Cortex of kidney (tissue), 1 donor: ENCODE measurements at places on chromosomes 5 and 9.

- no peak for DNase-seq
These were observed 62.7 kb downstream of the HAPLN1 start for GRCh38 chr5:83657807-83658525.

DNA sequence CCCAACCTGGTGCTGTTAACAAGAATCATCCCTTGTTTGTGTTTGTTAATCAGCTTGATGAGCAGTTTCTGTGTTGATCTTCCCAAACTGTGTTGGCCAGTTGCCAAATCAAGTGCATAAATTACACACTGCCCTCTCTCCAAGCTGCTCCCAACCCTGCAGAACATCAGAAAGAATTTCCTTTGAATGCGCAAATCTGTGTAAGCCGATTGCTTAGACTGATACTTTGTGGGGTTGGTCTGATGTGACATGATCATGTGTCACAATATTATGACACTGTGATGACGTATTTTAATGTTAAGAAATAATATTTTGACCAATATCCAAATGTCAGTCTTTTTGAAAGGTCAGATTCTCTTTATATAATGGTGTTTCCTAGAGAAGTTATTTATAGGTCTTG, 766.4 kb upstream of the WWC1 start:
- DNase-seq: no peak

DNA sequence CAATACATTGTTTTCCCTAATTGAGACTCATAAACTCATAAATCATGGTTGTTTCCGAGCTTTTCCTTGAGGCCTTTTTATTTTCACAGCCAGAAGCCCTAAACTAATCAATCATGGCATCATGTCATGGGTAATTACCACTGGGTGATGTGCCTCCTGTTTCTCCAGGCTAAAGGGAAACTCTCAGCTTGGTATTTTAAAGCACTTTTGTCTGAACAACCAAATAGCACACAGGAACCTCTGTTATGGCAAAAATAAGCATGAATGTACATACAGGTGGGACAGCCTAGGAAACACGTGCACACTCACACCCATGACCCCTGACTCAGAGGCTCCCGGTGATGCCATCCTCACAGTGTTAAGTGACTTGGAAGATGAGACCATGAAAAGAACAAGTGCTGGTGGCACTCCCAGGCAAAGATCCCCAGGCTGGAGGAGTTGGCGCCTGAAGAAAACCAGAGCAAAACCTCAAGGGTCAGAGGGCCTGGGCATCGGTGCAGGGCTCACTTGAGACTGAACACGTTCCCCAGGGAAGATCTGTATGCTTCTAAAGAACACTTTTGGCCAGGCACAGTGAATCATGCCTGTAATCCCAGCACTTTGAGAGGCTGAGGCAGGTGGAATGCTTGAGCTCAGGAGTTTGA, 154.3 kb downstream of the ROR2 start:
- no peak for DNase-seq

GRCh38 chr9:133569891-133570690, 35.6 kb downstream of the ADAMTSL2 start:
- no peak for DNase-seq

- no peak for DNase-seq
These were observed 115.7 kb downstream of the UGCG start for GRCh38 chr9:112012026-112012902.

GRCh38 chr9:99405359-99405758, 183.3 kb downstream of the SEC61B start:
- DNase-seq: no peak

DNA sequence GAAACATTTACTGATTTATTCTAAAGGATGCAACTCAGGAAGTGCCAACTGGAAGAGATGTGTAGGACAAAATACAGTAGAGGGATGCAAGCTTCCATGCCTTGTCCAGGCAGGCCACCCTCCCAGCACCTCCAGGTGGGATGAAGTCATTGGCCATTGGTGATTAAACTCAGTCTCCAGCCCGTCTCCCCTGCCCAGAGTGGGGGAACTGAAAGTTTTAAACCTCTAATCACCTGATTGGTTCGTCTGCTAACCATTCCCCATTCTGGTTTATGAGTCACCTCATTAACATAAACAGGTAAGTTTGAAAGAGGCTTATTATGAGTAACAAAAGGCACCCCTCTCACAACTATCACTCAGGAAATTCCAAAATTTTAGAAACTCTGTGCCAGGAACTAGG, 8.1 kb downstream of the TNFAIP8 start:
- DNase-seq: no peak

GRCh38 chr5:91277840-91278239, 105.3 kb downstream of the ARRDC3 start:
- DNase-seq: no peak

GRCh38 chr9:35499701-35500030, 9.8 kb downstream of the RUSC2 start:
- no peak for DNase-seq

DNA sequence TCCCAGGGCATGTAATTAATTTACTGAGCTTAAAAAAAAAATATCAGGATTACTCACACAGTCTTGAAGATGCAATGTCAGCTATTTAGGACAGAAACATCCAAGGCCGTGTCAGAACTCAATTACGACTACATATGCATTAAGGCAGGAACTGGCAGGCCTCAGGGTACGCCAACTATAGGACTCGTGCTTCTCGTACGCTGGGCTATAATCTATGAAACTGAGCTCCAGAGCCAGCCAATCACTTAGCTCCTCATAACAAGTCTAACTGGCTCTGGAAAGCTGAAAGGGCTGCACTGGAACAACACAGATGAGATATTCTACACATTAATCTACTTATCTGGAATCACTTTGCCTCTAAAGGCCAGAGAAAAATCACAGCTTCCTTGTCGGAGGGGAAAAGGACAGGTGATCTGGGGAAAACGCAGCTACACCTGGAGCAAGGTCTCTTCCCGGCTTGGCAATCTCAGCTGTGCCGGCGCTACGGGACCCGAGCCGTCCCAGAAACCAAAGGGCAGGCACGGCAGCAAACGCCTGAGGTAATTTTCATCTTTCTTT, 212.0 kb downstream of the DEPDC1B start:
- DNase-seq: no peak

DNA sequence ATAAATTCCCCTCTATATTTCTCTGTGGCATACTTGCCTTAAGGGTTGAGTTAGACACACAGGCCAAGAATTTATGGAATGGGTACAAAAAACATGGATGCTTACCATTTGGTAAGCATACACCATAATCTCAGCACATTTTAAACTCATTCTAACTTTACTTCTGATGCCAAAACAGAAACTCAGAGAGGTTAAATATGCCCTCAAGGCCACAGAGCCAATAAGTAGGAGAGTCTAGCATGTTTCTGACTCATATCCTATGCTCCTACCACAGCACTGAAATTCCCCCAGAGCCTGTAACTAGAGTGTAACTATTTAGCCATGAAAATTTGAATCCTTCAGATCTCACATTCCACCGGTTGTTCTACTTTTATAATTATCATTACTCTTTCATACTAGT, 559.7 kb downstream of the ACTL7B start:
- no peak for DNase-seq

DNA sequence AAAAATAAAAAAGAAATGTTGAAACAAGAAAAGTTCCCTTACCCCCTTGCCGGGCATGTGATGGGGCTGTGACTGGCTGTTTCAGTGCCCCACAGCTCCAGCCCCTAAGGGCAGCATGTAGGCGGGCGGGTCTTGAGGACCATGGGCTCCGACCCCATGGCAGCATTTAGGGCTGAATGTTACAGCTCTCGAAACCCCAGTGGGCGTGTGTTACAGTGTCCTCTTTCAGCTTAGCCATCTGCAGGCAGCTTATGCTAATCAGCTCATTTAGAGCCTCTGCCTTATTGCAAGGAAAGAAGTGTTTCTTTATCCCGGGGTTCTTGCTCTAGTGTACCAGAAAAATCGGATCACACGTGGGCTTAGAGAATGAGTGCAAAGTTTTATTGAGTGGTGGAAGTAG, 497.4 kb upstream of the CYLC2 start:
- no peak for DNase-seq

- no peak for DNase-seq
These were observed 140.2 kb upstream of the LPAR1 start for GRCh38 chr9:111178331-111179055.

DNA sequence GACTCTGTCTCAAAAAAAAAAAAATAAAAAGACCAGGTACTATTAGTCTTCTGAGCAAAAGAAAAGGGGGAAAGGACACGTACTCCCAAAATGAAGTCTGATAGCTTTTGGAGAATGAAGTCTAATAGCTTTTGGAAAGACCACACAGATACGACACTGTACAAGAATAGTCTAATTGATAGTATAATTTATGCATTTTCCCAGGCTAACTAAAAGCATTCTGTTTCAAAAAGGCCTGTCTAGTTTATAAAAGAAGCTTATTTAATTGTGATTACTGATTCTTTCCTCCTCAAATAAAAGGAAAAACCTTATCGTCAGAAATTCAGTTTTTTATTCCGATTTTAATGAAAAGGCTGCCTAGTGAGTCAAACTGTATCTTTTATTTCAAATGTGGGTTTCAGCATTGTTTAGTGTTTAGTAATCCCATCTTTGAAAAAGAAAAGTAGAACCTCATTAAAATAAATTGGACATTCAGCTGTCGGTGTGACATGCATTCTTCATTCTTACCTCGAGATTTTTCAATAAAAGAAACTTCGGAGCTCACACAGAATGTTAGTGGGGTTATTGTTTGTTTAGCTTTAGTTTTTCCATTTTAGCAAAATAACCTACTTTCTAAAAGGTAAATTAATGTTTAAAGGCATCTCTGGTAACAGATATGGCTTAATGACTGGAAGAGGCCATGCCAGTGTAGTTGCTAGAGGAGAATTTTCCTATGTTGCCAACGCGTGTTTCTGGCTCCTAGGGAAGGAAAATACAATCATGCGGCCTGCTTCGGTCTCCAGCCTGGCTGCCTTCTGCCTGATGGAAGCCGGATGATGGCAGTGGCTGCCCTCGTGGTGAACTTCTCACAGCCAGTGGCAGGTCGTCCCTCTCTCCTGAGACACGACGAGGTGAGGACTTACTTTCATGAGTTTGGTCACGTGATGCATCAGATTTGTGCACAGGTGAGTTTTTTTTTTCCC, 70.0 kb downstream of the NLN start:
- no peak for DNase-seq

DNA sequence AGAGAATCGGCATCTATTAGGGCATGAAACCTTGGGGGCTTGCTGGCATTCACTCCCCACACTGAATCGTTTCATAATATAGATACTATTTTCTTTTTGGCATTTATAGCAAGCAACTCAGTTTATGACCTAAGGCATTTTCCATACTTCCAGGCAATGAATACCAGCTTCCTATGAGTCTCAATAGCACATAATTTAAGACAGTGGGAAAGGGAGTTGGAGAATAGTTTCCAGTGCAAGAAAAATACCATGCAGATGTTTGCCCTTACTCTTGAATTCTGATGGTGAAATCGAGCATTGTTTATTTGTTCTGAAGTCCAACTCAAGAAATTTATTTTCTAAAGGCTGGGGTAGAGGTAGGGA, 175.8 kb upstream of the KLF9 start:
- no peak for DNase-seq

- no peak for DNase-seq
These were observed 50.7 kb upstream of the ARRDC3 start for GRCh38 chr5:91433861-91434260.

DNA sequence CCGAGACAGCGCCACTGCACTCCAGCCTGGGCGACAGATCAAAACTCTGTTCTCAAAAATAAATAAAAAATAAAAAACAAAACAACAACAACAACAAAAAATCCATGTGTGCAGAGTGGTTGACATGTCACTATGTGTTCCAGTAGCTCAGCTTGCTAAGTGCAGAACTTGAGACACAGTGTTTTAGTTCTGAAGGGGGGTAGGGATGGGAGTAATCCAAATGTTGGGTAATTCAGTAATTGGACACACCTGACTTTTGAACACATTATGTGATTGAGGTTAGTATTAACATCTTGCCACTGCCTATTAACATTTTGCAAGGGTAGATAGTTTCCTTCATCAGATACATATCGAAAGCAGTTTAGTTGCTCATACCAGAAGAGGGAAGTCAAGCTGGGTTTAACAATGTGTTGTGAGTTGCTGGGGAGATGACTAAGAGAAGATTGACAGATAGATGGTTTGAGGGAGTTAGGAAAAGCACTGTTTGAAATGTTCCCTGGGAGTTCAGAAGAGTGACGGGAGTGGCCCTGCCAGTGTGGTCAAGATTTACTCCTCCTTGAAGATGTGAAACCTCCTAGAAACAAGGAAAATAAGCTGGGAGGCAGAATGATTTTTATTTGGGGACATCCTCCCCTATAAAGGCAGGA, 928 bp downstream of the HACD4 start:
- DNase-seq: no peak

GRCh38 chr5:132663771-132664695, 6.1 kb downstream of the IL13 start:
- no peak for DNase-seq

DNA sequence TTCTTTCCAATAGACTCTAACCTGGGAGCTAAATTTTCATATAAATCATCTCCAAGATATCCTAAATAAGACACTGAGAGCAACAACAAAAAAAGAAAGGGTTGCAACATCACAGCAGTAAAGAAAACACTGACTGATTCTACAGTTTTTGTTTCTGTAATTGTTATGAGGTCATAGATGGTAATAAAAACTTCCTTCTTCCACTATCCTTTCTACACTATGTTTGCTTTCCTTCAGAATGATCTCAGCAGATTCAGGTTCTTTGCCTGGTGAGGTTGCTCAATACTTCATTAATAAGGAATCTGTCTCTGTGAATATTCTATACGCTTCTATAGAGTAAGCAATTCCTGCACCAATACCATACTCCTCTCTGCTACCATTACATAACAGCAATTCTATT, 835.6 kb upstream of the GRAMD2B start:
- DNase-seq: no peak
